ENCODE measurements at places on chromosomes 5 and 9. TPM values are rescaled to one million over a fixed set of nuclear protein-coding genes. Genes with fewer than 3 reads are reported as not detected.

DNA sequence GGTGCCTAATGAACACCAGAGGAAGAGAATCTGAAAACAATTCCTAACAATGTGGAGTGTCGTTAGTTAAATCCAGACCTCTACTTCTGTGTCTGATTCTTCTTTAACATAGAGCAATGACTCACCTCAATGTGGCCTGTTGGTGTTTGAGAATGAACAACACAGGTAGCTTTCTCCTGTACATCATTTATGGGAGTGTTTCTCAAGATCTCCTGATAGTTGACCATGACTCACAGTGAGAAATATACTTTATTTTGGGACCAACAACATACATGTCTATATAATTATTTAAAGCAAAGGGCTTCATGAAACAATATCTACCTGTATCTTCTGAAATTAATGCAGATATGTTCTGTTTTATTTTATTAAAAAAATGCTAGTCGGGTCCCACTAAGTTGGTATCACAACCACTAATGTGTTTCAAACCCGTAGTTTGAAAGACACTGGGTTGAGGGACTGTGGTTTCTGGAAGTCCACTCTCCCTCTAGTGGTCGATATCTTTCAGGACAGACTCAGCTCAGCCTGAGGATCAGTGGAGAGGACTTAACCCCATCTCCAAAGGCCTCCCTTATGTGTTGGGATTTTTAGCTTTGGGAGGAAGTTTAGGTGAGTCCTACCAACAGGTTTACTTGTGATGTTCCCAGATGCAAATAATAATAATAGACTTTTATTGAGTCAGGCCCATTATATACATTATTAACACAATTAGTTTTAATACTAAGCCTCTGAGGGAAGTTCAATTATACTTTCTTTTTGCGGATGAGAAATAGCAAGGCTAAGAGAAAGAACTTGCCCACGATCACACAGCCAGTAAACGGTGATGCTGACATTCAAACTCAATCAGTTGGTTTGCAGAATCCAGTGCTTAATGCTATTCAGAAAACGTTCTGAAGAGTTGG is 70.0 kb upstream of the KLF9 start:
- H3K27me3 ChIP-seq = no peaks in the 10 kb centered on the region
- H3K4me3 ChIP-seq = no peak overlapping the region
- no peaks in the 10 kb centered on the region for H3K36me3 ChIP-seq
- ATAC-seq = peak; percentile 35

DNA sequence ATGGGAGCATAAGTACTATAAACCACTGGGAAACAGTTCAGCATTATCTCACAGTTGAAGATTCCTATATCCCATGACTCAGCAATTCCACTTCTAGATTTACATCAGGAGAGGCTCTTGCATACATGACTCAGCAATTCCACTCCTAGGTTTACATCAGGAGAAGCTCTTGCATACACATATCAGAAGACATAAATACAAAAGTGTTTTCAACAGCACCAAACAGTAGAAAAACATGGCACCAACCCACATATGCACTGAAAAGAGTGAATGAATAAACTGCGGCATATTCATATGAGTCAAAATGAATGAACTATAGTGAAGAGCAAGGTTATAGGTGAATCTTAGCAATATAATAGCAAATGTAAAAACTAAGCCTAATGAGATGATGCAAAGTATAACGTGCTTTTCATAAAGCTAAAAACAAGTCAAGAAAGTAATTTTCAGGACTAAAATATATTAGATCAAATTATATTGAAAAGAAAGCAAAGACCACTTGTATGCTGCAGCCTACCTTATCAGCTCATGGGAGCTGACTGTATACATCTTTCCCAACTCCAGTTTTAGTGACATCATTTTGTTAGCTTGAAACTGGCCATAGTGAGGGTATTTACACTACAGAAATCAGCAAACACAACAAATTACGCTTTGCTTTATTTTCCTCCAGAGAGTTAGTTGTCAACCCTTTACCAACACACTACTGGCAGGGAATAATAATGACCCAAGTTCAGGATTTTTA is 95.8 kb downstream of the ANKRD18B start:
- no peak for ATAC-seq
- no peak overlapping the region for H3K4me3 ChIP-seq
- H3K36me3 ChIP-seq = no peaks in the 10 kb centered on the region
- peaks cover 6% of the 10 kb centered on the region for H3K4me1 ChIP-seq
- H3K27ac ChIP-seq = no peak overlapping the region
- peaks cover 24% of the 10 kb centered on the region for H3K27me3 ChIP-seq

DNA sequence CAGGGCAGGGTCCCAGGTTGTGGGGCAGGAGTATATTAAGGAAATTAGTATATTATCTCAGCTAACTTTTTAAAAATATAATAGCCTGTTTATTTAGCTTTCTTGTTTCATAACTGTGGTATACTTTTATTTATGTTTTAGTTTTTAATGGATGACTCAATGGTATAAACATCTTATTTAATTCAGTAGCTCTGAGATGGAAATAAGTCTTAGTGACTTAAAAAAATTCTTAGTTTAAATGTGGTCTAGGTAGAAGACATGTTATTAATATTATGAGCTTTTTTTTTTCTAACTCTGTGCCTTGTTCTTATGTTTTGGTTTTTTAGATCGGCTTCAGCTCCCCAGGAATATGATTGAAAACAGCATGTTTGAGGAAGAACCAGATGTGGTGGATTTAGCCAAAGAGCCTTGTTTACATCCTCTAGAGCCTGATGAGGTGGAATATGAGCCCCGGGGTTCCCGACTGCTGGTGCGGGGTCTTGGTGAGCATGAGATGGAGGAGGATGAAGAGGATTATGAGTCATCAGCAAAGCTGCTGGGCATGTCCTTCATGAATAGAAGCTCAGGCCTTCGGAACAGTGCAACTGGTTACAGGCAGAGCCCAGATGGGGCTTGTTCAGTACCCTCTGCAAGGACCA is 43.1 kb downstream of the LNPEP start:
- no peak overlapping the region for H3K4me3 ChIP-seq
- peaks cover 27% of the 10 kb centered on the region for H3K36me3 ChIP-seq
- peaks cover 2% of the 10 kb centered on the region for H3K4me1 ChIP-seq
- no peak overlapping the region for H3K27ac ChIP-seq

- no peaks in the 10 kb centered on the region for H3K27me3 ChIP-seq
- no peak overlapping the region for H3K4me3 ChIP-seq
- no peak for ATAC-seq
- H3K36me3 ChIP-seq = peaks cover 8% of the 10 kb centered on the region
These were observed 18.7 kb downstream of the SPRY4 start for GRCh38 chr5:142306077-142306502.

GRCh38 chr5:142432961-142433360 is 108.1 kb upstream of the SPRY4 start:
- ATAC-seq = peak; percentile 29
- no peaks in the 10 kb centered on the region for H3K27me3 ChIP-seq
- no peak overlapping the region for H3K4me3 ChIP-seq
- H3K4me1 ChIP-seq = peaks cover 20% of the 10 kb centered on the region
- H3K36me3 ChIP-seq = no peaks in the 10 kb centered on the region

GRCh38 chr5:9125852-9126251 is 420.0 kb downstream of the SEMA5A start:
- no peaks in the 10 kb centered on the region for H3K36me3 ChIP-seq
- H3K27ac ChIP-seq = no peak overlapping the region
- H3K27me3 ChIP-seq = no peaks in the 10 kb centered on the region
- no peak for ATAC-seq

DNA sequence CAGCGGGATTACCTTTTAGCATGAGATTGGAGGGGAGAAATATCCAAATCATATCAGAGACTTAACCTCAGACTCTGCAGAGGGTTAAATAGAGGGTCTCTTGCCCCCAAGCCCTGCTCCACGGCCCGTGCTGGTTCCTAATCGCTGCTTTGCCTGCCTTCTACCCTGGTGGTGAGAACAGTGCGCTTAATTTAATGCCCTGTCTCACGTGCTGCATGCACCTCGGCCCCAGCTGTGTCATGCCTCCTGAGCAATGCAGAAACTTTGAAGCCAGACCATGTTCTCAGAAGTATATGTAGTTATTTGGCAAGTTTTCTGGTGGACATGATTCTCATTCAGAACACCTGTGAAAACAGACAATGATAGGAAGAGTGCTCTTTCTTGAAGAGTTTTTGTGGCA is 1.4 kb downstream of the OTULIN start:
- peak overlapping the region; percentile 82 for H3K4me3 ChIP-seq
- H3K27ac ChIP-seq = no peak overlapping the region
- H3K27me3 ChIP-seq = no peaks in the 10 kb centered on the region
- peaks cover 8% of the 10 kb centered on the region for H3K4me1 ChIP-seq
- ATAC-seq = no peak

- H3K4me3 ChIP-seq = no peak overlapping the region
- no peaks in the 10 kb centered on the region for H3K36me3 ChIP-seq
- H3K4me1 ChIP-seq = no peaks in the 10 kb centered on the region
- no peak overlapping the region for H3K27ac ChIP-seq
These were observed 452.4 kb upstream of the WWC1 start for GRCh38 chr5:167839065-167839464.

- no peak overlapping the region for H3K4me3 ChIP-seq
- peaks cover 21% of the 10 kb centered on the region for H3K4me1 ChIP-seq
- H3K27me3 ChIP-seq = no peaks in the 10 kb centered on the region
- ATAC-seq = no peak
- H3K36me3 ChIP-seq = no peaks in the 10 kb centered on the region
These were observed 267.5 kb downstream of the ZSWIM6 start for GRCh38 chr5:61599370-61600122.

DNA sequence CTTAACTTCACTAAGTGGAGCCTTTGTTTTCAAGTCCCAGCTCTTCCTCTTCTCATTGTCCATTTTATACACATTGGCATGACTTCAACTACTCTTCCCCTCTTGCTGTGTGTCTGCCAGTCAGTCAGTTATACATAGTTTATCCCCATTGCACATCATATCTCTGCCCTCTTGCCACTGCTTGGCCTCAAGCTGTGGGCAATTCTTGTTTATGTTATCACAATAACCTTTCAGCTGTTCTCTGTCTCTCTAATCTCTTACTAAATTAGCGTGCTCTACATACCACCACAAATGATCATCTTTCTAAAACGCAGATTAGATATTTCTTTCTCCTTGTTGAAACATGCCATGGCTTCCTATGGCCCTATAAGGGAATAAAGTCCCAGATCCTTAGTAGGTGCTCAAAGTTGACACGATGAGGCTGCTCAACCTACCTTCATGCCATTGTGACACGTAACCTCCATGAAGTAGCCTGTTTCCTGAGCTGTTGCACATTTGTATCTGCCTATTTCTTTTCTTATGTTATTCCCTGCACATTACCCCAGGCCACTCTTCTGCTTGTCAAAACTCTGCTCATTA is 239.3 kb downstream of the GAS1 start:
- ATAC-seq = no peak
- H3K27me3 ChIP-seq = no peaks in the 10 kb centered on the region
- no peaks in the 10 kb centered on the region for H3K4me1 ChIP-seq
- H3K36me3 ChIP-seq = no peaks in the 10 kb centered on the region
- no peak overlapping the region for H3K4me3 ChIP-seq

GRCh38 chr9:3240656-3241268 is 285.0 kb downstream of the RFX3 start:
- H3K4me3 ChIP-seq = no peak overlapping the region
- no peak overlapping the region for H3K27ac ChIP-seq
- H3K27me3 ChIP-seq = no peaks in the 10 kb centered on the region

DNA sequence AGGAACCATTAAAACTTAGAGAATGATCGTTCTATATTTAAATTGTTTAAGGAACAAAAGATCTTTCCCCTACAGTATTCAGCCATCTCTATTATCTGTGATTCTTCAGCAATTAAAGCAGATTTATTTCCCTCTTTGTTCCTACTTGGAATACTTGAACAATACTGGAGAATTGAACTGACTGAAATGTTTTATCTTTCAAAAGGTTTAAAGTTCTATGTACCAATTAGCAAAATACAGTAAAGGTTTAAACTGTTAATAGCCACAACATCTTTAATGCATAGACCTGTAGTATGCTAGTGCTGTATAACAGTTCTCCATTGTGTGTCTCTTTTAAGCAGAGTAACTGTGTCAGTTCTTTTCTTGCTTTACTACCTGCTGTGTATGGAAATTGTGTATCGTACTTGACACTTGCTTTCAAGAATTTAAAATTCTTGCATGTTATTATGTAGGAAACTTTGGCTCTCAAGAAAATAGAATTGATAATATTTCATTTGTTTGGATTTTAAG is 54.0 kb downstream of the NDUFS4 start:
- no peaks in the 10 kb centered on the region for H3K36me3 ChIP-seq
- no peak for ATAC-seq
- H3K4me3 ChIP-seq = no peak overlapping the region
- H3K27ac ChIP-seq = no peak overlapping the region

- H3K27ac ChIP-seq = no peak overlapping the region
- no peak overlapping the region for H3K4me3 ChIP-seq
- no peaks in the 10 kb centered on the region for H3K36me3 ChIP-seq
- no peaks in the 10 kb centered on the region for H3K27me3 ChIP-seq
- no peaks in the 10 kb centered on the region for H3K4me1 ChIP-seq
These were observed 132.5 kb upstream of the FER start for GRCh38 chr5:108615216-108615615.

DNA sequence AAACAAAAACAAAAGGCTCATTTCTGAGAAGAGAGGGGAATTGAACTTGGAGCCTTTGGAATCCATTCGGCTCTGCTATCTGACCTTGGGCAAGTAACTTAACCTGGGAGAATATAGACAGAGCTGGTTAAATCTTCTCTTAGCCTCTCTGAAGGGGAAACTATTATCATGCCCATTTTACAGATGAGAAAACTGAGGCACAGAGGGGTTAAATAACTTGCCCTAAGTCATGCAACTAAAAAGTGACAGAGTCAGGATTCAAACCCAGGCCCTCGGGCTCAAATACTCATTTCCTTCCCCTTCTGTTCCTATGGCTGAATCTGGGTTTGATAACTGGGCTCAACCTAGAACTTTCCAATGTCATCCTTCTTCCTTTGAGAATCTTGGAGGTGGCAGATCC is 291.3 kb upstream of the MSX2 start:
- ATAC-seq = no peak
- peaks cover 40% of the 10 kb centered on the region for H3K27me3 ChIP-seq
- H3K4me3 ChIP-seq = no peak overlapping the region
- H3K4me1 ChIP-seq = no peaks in the 10 kb centered on the region
- no peak overlapping the region for H3K27ac ChIP-seq

DNA sequence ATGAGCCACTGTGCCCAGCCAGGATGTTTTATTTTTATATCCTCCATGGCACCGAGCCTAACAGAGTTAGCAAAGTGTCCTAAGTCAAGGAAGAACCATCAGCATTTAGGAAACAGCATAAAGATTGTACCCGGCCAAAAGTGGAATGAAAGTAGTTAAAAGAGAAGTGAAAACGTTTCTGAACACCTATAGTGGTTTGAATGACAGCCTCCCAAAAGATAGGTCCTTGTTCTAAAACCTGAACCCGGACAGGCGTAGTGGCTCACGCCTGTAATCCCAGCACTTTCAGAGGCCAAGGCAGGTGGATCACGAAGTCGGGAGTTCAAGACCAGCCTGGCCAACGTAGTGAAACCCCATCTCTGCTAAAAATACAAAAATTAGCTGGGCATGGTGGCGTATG is 37.4 kb downstream of the ZFAND5 start:
- no peaks in the 10 kb centered on the region for H3K36me3 ChIP-seq
- H3K27ac ChIP-seq = no peak overlapping the region
- no peak overlapping the region for H3K4me3 ChIP-seq
- no peaks in the 10 kb centered on the region for H3K4me1 ChIP-seq
- ATAC-seq = no peak

The GRXCR2 gene
- total RNA-seq = not detected

The PCDHB3 gene
- total RNA-seq = 1.9 TPM

The SHISAL2B gene
- not detected for total RNA-seq

The NDFIP1 gene
- 79.6 TPM for total RNA-seq

The SLC38A9 gene
- total RNA-seq = 13.2 TPM

The GPR107 gene
- 38.4 TPM for total RNA-seq

The SLC46A2 gene
- not detected for total RNA-seq

The PCDHGA6 gene
- total RNA-seq = 4.7 TPM
